Hematopoietic multipotent progenitor cell treated with erythropoietin and hydrocortisone succinate and interleukin-3 and kit ligand, for 8 days (in vitro differentiated cells): ENCODE measurements at places on chromosomes 6 and 20.

GRCh38 chr6:164749221-164750064 lies 560.0 kb downstream of the C6orf118 start:
- DNase-seq = no peak

DNA sequence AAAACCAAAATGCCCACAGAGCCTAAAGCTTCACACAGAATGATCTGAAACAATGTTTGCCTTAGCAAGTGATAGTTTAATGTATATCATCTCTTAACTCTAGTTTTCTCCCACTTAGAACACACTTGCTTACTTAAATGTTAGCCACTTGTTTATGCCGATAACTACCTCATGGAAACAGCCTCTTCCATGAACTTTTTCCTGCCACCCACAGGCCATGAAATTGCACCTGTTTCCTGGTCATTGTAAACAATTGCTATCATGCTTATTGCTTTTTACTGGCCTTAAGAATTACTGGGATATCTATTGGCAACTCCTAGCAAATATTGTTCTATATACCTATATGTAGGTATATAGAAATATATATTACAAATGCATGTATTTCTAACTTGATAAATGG lies 231.1 kb downstream of the HDGFL1 start:
- DNase-seq = no peak

- no peak for DNase-seq
These were observed 164.2 kb upstream of the TNFAIP3 start for GRCh38 chr6:137702791-137703424.

DNA sequence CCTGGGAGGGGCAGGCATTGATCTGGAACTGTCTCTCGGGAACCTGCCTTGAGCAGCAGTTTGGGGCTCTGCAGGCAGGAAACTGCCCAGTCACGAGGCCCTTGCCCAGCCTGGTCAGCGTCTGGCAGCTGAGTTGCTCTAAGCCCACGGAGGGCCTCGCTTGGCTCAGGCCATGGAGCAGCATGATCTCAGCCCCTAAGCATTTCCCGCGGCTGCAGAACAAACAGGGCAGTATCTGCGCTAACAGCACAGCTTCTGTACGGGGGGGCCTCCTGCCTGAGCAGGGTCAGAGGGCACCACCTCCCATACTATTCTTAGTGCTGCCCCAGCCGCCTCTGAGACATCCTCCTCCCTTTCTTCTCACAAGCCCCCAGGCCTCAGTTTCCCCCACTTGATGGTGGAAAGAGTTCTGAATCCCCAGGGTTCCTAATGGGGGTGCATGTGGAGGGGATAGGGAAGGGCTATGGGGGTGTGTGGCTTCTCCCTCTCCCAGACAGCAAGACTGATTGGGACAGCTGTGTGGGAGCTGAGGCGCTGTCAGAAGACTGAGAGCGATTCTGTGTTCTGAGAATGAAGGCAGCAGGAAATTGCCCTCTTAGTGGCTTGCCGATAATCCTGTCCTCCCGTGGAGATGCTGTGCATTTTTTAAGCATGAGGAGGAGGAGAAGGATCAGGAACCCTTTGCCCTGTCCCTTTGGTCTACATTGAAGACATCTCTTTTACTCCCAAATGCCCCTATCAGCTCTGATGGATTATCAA lies 46.4 kb downstream of the MOCS1 start:
- DNase-seq = no peak

DNA sequence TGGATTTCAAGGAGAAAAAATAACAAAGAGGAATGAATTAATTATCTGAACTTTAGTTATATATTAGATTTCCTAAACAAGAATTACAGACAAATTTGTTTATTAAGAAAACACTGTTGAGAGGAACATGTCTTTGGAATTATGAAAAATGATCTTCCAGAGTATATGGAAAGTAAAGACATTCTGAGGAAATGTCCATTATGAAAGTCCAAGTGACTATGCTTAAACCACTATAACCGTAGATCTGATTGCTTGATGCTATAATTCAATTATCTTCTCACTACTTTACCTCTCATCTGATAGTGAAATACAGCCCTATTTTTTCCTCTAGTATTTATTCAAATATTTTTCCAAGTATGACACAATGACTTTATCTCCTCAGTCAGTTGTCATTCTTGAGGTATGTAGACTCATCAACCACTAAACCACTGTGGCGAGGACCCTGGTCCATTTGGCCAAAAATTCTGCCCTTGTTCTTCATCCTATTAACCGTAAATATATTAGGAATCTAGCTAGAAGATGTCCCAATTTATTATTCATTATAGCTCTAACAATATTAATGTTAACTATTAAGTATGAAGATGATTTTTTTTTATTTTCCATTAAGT lies 37.3 kb upstream of the AHI1 start:
- no peak for DNase-seq

GRCh38 chr6:26107935-26108334 lies 20.7 kb downstream of the HFE start:
- DNase-seq = no peak

DNA sequence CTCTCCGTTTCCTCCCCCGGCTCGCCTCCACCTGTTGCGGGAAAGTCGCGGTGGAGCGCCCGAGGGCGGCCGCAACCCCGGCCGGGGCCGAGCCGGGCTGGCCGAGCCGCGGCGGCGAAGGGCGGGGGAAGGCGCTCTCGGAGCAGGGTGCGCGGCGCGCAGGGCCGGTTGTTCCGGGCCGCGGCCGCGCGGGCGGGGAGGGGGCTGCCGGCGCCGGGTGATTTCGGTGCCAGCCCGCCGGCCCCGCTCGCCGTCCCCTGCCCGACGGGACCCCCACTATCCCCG lies 235 bp downstream of the MAP7 start:
- no peak for DNase-seq

DNA sequence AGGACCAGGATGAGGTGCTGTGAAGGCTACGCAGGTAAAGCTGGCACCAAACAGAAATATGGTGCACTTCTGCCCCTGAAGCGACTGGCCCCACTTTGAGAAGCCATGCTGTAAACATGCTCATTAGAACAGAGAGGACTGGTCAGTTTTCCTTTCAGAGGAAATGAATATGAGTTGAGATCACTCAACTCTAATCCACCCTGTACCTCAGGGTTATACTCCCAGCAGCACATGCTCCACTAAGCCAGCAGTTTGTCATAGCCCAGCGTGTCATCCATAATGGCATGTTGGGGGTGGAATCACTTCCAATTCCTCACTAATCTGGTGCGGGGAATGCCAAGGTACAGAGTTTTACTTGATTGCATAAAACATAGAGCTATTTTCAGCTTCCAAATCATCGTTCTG lies 98.1 kb downstream of the HIVEP2 start:
- DNase-seq = no peak

DNA sequence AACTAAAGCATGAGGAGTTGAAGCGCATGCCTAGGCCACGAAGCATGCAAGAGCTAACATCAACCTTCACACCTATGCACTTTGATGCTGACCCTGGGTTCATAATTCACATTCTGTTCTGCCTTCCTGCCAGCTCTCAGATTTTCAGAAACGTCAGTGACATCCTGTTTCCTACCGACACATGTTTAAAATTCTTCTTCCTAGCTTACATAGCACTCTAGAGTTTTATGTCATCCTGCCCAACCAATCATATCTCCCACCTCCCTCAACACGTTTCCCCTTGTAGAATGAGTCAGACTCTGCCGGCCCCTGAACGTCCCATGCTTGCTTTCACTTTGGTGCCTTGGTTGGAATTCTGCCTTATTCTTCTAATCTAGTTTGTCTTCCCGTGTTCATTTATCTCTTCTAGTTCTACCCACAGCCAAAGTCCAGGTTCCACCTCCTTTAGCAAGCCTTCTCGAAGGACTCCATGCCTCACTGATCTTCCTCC lies 97.2 kb upstream of the MAP7 start:
- peak; percentile 43 for DNase-seq

GRCh38 chr6:42556462-42556861 lies 7.4 kb upstream of the UBR2 start:
- DNase-seq = no peak

- peak; percentile 74 for DNase-seq
These were observed 28.1 kb downstream of the PDYN start for GRCh38 chr20:1965520-1966351.

GRCh38 chr20:5784735-5785134 lies 34.5 kb downstream of the SHLD1 start:
- DNase-seq = peak; percentile 95

DNA sequence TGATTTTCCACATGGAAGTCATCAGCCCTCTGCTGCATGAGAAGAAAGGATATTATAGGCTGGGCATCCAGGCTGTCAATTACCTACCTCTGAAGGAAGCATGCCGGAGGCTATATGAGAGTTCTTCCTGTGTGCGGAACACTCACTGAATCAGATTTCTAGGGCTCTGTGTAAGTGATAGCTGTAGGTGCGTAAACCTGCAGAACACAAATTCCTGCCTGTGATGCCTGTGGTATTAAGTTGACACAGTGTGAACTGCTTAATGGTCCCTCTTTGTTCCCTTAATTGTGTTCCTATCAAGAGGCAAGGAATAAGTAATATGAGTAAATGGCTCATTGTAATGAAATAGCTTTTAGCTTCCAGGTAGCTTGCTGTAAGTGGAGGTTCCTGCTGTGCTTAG lies 103.3 kb downstream of the ANKS1A start:
- no peak for DNase-seq

GRCh38 chr20:15597306-15597705 lies 975.9 kb downstream of the KIF16B start:
- DNase-seq = no peak

- DNase-seq = no peak
These were observed 68.0 kb downstream of the BMP7 start for GRCh38 chr20:57198132-57199072.

GRCh38 chr6:167779993-167780655 lies 46.6 kb upstream of the AFDN start:
- DNase-seq = no peak

DNA sequence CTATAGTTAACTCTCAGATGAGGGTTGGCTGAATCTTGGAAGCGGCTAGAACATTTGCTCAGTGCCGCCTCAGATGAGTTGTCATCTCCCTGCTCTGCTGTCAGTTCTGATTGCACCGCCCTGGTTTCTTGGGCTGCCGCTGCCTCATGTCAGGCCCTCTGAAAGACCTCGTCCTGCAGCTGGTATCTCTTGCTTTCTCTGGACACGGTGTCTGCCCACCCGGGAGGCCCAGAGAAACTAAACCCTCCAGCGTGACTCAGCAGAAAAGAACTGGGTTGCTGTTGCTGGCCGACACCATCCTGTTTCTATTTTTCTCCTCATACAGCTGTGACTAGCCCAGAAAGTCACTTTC lies 355.4 kb downstream of the CD83 start:
- DNase-seq = peak; percentile 64
